LoVo (cell line): ENCODE measurements at places on chromosomes 12 and 14.

GRCh38 chr14:96581902-96582301, 79.7 kb downstream of the PAPOLA start:
- no peak for DNase-seq

DNA sequence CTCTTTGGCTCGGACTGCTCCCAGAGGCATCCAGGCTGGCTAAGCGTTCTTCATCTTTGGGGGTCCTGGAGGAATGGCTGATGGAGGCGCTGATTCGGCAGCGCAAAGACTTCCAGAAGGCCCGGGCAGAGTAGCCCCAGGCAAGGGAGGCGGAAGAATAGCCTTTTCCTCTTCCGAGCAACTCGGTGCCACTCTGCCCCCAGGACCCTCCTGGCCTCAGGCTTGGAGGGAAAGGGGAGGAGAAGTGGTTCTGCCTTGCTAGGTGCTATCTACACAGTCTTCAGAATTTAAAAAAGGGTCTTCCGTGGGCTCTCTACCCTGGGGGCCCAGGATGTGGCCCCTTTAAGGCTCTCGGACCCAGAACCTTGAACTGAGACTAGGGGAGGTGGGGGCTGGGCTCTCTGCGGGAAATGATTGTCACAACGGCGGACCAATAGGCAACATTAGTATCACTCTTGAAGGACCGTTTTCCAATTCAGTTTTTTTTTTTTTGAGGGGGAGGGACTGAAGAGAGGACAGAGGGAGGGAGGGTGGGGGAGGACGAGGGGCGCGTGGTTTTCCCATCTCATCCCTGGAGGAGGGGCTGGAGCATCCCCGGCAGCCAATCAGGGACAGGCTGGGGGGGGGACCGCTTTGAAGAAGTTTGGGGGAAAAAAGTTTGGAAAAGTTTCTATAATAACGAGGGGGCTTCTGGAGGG, at the start of gene NFATC4:
NFATC4 (plus strand) TSS at position 671 of the 698 bp plus-strand sequence. CDS start 157 bp downstream, outside the sequence.
- no peak for DNase-seq

- DNase-seq, result no peak
These were observed 77.6 kb upstream of the DACT1 start for GRCh38 chr14:58560208-58560607.

DNA sequence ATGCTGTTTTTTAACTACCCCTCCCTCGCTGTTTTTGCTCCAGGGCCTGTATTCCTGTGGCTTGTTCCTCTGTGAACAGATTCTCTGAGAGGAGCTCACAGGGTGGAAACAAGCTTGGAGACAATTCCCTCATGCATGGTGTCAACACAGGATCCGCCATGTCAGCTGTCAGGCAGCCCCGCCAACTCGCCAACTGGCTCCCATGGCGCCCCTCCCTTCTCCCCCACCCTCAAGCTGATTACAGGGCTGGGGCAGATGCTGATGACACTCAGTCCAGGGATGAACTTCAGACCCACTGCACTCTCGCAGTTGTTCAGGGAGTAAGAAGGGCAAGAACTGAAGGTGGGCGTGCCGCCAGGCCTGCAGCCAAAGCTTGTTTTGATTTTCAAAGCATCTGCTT, 229.9 kb downstream of the NTF3 start:
- DNase-seq, result no peak

GRCh38 chr12:32051511-32052211, 55.0 kb upstream of the BICD1 start:
- DNase-seq, result peak; percentile 41

GRCh38 chr14:92747701-92748258, 647 bp downstream of the LGMN start:
- DNase-seq, result peak; percentile 26

DNA sequence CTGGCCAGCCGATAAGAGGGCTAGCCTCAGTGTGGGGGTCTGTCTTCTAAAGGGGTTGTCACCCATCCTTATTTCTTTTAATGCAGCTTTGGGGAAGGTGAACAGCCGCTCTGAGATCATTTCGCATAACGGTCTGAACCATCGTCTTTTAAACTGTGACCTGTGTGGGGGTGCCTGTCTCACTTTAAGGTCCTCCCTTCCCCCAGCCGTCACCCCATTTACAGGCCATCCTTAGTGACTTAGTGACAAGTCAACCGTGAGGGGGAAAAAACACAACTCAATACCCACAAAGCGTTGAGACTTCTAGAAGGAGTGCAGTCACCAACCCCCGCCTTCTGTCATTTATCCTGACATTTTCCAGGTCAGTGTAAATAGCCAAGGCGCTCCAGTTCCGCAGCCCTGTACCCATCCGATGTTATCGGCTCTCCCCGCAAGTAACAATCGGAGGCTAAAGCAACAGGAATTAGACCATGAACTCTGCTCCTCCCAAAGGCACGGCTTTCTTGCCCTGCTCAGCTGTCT, 505 bp upstream of the DENND5B start:
- DNase-seq, result peak; percentile 20

DNA sequence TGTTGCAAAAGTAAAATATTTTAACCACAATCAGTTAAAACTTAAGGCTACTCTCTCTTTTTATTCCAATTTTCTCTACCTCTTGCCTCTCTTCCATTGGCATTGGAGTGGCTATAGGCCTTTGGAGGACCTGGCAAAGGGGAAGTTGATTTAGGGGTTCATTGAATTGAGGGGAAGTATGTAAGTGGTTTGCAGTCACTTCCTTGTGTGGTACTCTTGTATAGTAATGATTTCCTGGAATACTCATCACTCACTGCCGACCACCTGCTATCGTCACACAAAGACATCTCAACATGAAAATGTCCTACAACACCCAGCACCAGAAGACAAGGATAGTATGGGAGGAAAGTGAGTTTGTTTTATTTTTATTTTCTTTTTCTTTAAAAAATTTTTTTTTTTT, 45.7 kb upstream of the CPM start:
- no peak for DNase-seq

- no peak for DNase-seq
These were observed 79.4 kb downstream of the ST8SIA1 start for GRCh38 chr12:22255097-22255496.

GRCh38 chr12:93632383-93632782, 44.8 kb upstream of the CRADD start:
- no peak for DNase-seq

GRCh38 chr12:68121143-68121542, 38.4 kb downstream of the IFNG start:
- no peak for DNase-seq

GRCh38 chr14:101077481-101078074, 174.1 kb upstream of the RTL1 start:
- no peak for DNase-seq

GRCh38 chr12:122862872-122863701, 27.8 kb downstream of the HIP1R start:
- DNase-seq, result peak; percentile 61

GRCh38 chr12:45637706-45638105, 91.8 kb upstream of the ARID2 start:
- no peak for DNase-seq

DNA sequence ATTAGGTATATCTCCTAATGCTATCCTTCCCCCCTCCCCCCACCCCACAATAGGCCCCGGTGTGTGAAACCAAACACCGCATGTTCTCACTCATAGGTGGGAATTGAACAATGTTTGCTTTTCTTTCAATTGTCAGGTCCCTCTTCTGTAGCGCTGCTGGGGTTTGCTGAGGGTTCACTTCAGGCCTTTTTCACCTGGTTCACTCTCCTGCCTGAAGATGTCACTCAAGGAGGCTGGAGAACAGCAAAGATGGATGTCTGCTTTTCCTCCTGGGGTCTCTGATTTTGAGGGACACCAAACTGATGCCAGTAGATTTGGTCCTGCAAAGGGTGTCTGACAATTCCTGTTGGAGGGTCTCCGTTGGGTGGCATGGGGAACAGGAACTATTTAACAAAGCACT, 35.8 kb downstream of the KLRK1 start:
- DNase-seq, result no peak

DNA sequence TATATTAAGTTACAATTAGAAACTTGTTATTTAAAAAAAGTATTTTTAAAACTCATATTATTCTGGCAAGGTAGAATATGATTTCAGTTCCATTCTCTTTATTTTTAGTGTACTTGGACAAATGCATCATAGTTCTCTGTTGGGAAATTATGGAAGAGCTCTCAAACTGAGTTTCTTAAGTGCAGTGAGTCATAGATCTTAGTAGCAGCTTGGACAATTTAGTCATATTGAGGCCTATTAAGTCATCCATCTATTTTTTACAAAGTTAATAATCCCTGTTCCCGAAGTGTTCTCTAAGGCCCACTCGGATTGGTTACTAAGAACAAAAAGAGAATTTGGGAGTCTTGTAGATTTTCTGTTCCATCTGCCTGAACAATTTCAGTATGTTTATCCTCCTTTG, 113.9 kb downstream of the ANO4 start:
- no peak for DNase-seq

GRCh38 chr12:15244341-15244740, 23.1 kb upstream of the RERG start:
- no peak for DNase-seq

DNA sequence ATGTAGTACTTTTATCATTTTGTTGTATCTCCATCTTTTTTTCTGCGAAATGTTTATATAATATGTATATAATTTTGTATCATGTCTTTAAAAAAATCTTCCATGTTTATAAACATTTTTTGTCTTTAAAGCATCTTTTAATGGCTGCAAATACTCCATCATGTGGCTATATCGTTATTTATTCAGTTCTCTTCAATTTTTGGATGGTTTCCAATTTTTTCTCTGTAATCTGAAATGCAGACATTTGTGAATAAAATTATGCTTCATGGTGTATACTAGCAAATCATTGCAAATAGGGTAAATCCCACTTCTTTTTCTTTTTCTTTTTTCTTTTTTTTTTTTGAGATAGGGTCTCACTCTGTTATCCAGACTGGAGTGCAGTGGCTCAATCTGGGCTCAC, 54.0 kb downstream of the CPSF2 start:
- DNase-seq, result no peak

- no peak for DNase-seq
These were observed 2.1 kb upstream of the B4GALNT3 start for GRCh38 chr12:457676-458075.

DNA sequence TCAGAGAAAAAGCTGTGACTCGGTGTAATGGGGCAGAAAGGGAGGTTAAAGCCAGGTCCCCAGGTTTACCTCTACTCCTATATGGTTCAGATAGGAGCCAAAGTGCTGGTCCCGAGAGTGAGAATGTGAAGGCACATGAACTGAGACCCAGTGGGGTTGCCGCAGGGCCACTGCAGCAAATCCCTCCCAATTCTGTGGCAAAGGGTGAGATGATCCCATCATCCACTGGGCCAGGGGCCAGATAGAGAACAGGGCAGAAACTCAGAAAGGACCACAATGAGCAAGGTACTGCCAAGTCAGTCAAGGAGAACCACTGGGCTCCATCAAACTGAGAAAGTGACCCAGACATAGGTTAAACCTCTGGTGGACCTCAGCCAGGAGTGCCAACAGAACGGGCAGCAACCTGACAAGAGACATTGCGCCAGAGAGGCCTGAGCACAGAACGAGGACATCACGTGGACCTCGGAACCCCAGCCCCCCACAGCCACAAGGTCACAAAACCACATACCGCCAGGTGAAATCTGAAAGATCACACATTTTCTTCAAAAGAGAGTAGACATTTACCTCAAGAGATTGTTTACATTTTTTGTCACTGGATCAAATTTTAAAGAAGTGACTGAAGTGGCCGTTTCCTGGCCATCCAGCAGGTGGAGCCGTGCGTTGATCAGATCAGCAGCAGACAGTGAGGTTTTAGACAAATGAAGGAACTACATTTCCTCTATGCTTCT, 20.5 kb upstream of the ITPR2 start:
- peak; percentile 74 for DNase-seq

DNA sequence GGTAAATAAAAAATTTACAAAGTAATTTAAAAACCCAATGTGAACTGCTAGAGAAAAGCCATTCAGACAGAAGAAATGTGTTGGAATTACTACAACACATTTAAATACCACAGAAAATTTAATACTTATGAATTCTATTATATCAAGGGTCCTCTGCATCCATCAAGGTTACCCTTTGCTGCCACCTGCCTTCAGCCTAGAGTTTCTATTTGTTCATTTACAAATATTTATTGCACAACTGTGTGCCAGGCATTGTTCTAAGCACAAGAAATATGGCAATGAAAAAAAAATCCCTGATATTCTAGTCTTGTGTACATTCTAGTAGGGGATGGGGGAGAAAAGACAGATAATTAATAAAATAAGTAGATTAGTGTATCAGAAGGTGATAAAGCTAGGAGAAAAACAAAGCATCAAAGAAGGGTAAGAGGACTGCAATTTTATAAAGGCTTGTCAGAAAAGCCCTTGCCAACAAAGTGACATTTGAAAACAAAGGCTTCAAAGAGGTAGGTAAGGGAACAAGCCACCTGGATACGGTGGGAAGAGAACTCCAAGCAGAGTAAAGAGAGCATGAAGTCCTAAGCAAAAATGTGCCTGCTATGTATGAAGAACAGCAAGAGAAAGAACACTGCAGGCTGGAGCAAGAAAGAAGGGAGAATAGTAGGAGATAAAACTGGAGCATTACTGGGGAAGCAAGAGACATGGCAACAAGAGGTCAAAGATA, 59.1 kb upstream of the SLC6A13 start:
- no peak for DNase-seq

DNA sequence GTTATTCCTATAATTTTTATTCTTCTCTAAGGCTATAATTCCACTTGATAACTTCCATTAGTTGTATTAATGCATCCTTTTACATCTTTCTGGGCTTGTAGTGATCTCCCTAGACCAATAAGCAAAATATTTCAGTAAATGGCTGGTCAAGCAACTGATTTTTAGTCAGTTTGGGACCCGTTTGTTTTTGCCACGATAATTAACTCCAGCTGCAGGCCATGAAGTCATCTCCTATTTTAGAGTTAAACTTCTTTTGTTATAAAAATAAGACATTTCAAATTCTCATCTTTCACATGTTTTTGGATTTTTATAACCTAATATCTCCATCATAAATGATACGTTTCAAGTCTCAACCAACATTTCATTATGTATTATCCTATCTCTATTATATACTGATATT, 49.4 kb downstream of the MAGOHB start:
- no peak for DNase-seq

DNA sequence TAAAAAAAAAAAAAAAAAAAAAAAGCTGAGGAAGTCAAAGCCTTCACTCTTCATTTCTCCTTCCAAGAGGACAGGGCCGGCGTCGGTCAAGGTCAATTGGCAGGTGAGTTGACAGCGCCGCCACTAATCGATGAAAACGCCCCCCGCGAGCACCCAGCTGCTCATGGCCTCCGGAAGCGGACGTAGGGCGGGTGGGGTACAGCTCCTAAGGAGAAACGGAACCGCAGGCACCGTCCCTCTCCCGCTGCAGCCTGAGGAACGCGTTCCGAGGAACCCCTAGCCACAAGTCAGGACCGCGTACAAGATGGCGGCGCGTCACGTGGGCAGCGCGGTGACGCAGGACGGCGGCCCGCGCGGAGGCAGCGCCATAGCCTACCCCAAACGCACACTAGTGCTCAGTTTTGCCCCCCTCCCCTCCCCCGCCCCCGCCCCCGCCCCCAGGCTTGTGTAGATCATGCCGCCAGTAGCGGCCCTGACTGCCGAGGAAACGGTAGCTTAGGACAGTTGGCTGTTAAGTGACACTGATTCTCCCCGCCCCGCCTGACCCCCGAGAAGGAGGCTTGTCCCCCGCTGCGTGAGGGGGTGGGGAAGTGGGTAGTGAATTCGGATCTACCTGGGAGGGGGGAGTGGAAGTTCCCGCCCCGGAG, at the start of gene ATF1:
ATF1 (plus strand) TSS at position 463 of the 647 bp plus-strand sequence. CDS start 16,045 bp downstream, outside the sequence.
- DNase-seq, result peak; percentile 98

- no peak for DNase-seq
These were observed 24.2 kb upstream of the NOVA1 start for GRCh38 chr14:26621807-26622560.

- no peak for DNase-seq
These were observed 221.2 kb upstream of the TMPO start for GRCh38 chr12:98294051-98294805.
